COLO829 (cell line): ENCODE measurements at places on chromosomes 3 and 15.
A peak's percentile ranks its signal among the peaks of the same experiment; 100 is the strongest.

GRCh38 chr15:76330080-76330680 lies 6.4 kb upstream of the ISL2 start:
- peak; percentile 13 for DNase-seq

DNA sequence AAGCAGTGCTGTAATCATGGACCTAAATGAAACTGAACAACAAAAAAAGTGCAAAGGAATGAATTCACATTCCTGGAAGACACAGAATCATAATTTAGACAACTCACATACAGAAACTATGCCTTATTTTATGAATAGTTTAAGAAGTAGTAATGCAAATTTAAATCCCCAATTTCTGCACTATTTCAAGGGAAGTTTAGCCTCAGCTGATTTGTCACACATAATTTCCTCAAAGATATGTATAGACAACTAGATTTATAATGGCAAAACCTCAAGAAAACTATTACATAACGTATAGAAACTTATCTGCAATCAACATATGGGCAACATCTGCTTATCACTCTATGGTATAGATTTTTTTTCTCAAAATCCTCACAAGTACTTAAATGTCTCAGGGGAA lies 7.8 kb upstream of the PTX3 start:
- no peak for DNase-seq

DNA sequence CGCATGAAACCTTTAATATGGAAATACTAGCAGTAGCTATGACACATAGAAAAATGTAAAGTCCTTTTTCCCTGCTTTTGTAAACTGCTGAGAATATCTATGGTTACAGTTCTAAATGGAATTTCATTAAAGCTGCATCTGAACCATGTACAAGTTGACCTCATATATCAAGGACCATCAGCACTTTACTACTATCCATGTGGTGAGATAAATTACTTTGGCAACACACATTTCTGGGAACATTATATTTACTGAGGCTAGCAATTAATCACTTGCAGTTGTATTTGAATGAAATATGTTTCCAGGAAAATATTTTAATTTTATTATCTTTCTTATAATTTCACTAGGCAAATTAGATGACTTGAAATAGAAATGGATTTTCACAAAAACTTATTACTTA lies 545.5 kb downstream of the NAALADL2 start:
- DNase-seq, result no peak

GRCh38 chr15:36372968-36373367 lies 206.5 kb upstream of the CDIN1 start:
- DNase-seq, result no peak

DNA sequence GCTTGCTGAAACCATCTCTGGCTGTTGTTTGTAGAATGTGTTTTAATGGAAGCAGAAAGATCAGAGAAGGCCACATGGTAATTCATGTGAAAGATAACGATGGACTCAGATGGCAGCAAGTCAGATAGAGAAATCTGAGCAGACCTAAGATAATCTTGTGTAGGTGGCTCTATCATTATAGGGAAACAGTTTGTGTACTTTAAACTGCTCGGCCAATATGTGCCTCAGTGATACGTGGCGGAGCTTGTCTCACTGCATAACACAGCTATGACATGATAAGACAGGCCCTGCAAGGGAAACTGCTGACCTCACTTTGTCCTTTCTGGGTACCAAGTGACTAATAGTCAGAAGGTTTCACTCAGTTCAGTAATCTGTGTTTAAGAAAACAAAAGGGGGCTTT lies 51.0 kb downstream of the MME start:
- DNase-seq, result peak; percentile 77

- peak; percentile 24 for DNase-seq
Measured at GRCh38 chr3:23999012-23999641, 54.0 kb downstream of the NR1D2 start.

DNA sequence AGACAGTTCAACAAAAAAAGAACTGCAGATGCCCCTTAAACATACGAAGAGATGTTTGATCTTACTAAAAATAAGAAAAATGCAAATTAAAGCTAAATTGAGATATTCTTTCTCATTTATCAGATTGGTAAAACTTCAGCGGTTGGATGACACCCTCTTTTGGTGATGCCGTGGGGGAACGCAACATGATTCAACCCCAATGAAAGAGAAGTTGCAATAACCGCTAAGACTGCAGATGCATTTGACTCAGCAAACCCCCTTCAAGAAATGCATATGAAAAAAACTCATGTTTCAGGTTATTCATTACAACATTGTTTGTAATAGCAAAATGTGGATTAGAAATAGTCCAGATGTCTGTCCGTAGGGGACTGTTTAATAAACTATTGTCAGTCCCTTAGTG lies 3.6 kb downstream of the KLHL6 start:
- DNase-seq, result no peak

DNA sequence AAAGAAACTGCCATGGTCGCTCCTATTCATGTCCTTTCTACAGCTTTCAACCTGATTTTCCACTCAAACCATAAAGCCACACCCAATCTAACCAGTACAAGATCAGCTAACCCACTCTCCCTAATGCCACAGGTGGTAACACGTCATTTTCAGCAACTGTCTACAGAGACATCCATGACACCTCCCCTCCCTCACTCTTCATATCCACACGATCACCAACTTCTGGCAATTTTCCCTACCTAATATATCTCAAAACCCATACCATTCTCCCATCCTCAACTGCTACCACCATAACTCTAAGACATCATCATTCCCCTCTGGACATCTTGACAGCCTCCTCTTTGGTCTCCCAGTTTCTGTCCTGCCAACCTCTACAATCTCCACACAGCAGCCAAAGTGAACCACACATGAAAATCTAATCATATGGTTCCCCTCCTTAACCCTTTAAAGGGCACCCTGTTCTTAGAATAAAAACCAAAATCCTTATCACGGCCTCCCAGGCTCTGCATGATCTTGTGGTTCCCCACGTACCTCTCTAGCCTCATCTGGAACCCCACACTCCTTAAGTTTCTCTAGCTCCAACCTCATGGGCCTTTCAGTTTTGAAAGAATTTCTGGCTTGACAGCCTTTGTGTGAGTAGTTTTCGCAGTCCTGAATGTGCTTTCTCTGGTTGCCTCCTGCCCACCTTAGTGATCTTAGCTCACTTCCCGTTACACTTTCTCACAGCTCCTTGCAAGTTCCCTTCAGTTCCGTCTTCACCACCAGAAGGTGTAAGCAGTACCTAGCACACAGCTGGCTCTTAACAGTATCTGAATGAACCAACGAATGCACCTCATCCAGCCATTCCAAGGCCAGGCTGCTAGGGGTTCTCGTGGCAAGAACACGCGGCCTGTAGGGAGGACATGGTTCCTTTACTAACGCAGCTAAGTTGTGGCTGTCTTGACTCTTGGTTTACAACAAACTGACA lies 33.4 kb downstream of the SPINK8 start:
- DNase-seq, result no peak

DNA sequence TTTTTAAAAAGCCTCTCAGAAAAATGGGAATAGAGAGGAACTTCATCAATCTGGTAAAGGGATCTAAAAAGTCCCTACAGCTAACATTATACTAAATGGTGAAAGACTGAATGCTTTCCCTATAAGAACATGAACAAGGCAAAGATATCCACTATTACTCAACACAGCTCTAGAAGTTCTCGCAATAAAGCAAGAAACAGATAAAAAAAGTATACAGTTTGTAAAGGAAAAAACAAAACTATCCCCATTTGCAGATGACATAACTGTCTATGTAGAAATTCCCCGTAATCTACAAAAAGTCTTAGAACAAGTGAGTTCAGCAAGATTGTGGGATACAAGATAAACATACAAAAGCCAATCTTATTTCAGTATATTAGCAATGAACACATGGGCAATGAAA lies 15.4 kb downstream of the EDC3 start:
- DNase-seq, result no peak

DNA sequence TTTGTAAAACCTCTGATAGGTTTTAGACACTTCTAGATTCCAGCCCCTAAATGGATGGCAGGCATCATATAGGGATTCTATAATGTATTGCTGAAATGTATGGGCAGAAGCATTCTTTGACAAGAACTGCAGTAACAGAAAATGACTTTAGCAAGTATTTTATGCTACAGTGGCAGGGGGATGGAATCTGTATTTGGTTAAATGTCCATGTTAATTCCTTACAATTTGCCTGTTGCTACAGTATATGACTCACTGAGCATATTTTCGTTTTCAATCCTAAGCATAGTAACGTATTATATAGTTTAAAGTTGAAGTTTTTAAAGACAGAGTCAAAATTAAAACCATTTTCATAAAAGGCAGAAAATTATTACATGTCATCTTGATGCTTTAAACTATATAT lies 150.1 kb downstream of the MEX3B start:
- no peak for DNase-seq

DNA sequence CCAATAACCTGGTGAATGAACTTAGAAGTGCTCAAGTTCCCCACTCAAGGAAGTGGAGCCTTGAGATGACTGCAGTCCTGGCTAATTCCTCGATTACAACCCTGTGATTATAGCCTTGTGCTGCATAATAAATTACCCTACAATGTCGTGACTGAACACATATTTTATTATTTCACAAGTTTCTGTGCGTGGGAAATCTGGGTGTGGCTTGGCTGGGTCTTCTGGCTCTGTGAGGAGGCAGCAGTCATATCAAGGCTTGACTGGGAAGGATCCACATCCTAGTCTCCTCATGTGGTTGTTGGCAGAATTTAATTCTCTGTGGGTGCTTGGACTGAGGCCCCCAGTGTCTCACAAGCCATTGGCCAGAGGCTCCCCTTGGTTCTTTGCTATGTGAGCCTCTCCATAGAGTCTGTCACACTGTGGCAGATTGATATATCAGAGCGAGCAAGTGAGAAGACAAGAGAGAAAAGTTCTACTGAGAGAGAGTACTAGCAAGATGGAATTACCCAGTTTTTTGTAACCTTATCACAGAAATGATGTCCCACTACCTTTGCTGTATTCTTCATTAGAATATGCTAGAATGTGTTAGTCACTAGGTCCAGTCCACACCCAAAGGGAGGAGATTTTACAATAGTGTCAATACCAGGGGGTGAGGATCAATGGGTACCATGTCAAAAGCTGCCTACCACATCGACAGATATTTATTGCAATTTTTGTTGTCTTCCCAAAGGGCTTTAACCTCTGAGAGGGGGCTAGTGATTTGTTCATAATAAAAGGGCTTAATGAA lies 102.8 kb upstream of the TBC1D5 start:
- no peak for DNase-seq

GRCh38 chr3:194893121-194893987 lies 207.7 kb downstream of the FAM43A start:
- DNase-seq, result no peak

DNA sequence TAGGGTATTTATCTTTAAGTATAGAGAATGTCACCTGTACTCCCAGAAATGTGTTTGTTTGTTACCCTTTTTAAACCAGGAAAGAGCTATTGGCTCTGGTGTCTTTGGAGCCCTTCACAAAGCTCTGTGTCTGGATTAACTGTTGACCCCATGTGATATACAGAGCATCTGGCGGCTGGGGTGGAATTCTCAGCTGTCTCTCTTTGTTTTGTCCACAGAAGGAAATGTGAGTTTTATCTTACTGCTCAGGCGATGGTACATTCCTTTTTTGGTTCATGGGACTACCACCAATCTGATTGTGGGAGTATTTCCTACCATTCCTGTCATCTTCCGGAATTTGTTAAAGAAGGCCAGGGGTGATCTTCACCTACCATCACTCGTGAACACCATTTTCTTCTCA lies 120.3 kb downstream of the AKAP13 start:
- no peak for DNase-seq

DNA sequence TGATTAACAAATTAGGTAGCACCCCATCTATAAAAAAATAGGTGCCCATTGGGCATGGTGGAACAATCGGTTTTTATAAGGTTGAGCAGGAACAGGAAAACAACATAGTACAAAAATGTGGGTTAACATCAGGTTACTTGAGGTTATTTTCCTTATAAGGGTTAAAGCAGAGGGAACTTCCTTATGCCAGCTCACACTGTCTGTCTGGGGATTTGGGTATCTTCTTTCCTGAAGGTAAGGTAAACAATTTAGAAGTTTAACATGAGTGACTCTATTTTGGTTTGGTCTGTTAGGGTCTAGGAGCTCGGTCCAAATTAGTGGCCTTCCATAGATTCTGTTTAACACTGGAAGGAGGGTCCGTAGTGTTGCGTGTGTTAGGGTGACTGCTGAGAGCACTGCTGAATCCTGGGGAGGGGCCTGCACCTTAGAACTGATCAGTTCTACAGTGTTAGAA lies 14.7 kb downstream of the CHD2 start:
- no peak for DNase-seq

DNA sequence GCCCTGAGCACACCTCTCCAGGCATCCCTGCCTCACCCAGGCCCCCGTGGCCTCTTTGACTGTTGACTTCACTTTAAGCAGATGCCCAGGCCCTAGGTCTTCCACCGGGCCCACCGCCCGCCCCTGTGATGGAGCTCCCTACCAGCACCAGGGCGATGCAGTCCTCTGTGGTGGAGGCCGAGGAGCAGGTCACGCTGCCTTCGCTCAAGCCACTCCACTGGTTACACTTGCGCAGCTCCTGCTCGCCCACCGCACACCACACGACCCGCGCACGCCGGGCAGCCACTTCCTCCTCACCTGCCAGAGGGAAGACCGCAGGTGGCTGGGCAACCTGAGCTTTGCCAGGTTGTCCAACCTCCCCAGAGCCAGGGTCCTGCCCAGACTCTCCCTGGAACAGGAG lies 16.0 kb downstream of the LTF start:
- DNase-seq, result no peak

- no peak for DNase-seq
Measured at GRCh38 chr15:83983634-83984458, 251.7 kb upstream of the GOLGA6L4 start.

GRCh38 chr3:195461594-195462307 lies 18.9 kb upstream of the ACAP2 start:
- no peak for DNase-seq

GRCh38 chr3:112409041-112409440 lies 76.1 kb downstream of the CD200 start:
- DNase-seq, result no peak
